ENCODE measurements at places on chromosomes 6 and 20.

DNA sequence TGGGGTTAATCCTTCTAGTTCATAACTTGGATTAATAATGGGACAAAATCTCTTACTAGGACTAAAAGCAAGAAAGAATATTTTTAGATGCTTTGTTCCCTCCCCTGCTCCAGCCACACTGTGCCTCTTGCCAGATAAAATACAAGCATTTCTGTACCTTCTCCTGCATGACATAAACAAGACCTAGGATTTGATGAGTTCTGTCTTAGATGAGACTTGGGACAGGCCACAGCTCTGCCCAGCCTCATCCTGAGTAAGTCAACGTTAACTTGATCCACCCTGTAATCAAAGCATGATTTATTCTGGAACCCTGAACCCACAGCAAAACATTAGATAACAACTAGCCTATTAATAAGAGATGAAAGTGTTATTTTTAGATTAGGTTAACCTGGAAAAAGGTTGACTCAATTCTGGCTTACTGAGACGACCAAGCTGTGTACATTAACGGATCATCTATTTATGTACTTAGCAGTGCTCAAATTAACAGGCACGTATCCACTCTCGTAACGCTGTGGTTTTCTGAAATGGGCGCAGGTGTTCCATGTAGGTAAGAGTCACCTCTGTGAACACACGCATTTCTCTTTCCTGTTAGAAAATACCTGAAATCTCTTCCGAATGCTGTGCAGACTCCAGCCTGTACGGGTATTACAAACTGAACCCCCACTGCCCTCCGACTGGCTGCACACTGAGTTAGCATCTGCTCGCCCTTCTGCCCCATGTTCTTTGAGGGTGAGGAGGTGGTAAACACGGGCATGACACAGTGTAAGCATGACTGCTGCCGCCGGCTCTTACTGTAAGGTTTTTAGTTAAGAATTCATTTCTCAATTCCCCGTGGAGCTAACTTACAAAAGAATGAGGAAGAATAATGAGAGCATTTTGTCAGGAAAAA lies 132.1 kb upstream of the FOXQ1 start:
- no peak for DNase-seq

DNA sequence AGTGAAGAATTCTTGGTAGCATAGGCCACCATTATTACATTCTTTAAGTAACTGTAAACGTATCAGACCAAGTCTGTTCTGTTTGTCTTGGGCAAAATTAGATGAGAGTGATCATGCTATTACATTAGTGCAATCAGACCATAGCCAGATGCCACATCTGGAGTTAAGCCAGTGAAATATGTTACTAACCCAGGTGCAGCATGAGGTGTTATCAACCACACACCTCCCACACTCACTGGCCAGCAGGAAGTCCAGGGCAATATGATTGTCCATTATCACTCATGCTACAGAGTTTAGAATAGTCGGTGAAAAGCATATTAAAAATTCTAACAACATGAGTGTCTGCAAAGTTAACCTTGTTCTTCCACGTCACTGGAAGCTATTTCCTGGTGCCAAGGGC lies 174.7 kb upstream of the PROKR2 start:
- DNase-seq: no peak

- no peak for DNase-seq
These were observed 22.2 kb downstream of the KHDC1L start for GRCh38 chr6:73203098-73203497.

DNA sequence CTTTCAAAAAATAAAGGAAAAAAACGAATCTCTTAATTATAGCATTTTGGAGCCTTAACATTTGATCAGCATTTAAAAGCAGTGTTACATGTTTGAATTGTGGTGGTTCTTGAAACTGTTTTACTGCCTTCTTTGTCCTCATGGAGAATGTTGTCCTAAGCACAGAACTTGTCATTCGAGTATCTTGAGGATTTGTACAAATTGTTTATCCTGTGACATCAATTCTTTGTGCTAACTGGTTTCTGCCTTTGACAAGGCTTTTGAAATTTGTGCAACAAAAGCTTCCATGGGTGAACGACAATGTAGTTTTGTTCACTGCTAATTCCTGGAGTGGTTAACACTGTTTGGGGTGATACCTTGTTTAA lies 130.8 kb downstream of the SCAF8 start:
- no peak for DNase-seq

- DNase-seq: no peak
These were observed 123.9 kb downstream of the UNC5CL start for GRCh38 chr6:40915165-40915564.

GRCh38 chr6:116564311-116564710 lies 7.0 kb upstream of the RWDD1 start:
- no peak for DNase-seq

- DNase-seq: no peak
These were observed 22.9 kb downstream of the FAM110A start for GRCh38 chr20:856361-856775.

GRCh38 chr6:151303231-151303630 lies 63.5 kb downstream of the AKAP12 start:
- DNase-seq: no peak

DNA sequence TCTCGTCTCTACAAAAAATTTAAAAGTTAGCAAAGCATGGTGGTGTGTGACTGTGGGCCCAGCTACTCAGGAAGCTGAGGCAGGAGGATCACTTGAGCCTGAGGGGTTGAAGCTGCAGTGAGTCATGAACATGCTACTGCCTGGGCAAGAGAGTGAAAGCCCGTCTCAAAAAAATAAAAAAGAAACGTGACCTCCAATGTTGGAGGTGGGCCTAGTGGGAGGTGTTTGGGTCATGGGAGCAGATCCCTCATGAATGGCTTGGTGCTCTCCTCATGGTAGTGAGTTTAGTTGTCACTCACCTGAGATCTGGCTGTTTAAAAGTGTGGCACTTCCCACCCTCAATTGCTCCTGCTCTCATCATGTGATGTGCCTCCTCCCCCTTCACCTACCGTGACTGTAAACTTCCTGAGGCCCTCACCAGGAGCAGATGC lies 24.3 kb downstream of the RBL1 start:
- no peak for DNase-seq

DNA sequence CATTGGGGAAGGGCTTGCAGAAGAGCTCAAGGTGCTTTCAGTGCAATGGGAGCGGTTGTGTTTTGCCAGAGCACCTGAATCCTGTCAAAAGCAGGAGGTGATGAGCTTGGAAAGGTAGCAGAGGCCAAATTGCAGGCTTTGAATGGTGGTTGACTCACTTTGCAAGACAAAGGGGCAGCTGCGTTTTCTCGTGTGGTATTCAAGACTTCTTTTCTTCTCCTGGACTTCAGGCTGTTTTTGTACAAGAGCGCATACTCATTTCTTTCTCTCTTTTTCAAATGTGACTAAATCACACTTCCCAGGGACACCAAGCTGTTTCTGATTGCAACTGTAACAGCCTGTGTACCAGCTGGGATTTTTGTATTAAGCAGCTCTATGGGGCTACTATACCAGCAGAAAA lies 32.3 kb downstream of the GHRH start:
- DNase-seq: no peak

GRCh38 chr6:150290429-150290828 lies 78.4 kb upstream of the IYD start:
- DNase-seq: no peak

DNA sequence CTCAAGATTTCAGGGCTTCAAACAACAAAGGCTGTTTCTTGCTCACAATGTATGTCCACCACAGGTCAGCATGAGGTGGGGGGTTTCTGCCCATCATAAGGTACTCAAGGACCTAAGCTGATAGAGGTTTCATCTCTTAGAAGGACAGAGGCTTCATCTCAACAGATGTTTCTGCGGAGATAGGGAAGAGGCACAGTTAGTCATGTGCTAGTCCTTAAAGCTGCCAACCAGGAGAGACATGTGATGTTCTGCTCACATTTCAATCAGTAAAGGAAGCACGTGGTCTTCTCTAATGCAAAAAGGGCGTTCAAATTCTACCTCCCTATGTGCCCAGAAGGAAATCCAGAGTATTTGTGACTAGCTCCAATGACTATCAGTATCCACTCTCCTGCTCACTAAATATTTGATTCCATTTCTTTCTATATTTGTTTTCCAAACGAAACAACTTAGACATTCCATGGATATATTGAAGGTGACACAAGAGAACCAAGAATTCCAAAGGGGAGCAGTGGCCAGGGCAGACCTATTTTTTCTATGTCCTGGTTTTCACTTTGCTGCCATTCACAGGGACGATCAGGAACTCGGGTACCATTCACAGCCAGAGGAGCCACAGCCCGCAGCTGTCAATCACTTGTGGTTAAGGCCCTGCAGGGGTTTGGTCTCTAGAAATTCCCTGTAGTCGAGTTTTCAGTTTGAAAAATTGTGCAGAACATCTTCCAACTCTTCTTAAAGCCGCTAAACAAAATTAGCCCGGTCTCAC lies 173.2 kb upstream of the FOXA2 start:
- no peak for DNase-seq
